ENCODE measurements at places on chromosomes 5 and 9.

GRCh38 chr5:111834926-111835599, 78.1 kb upstream of the NREP start:
- DNase-seq = no peak

DNA sequence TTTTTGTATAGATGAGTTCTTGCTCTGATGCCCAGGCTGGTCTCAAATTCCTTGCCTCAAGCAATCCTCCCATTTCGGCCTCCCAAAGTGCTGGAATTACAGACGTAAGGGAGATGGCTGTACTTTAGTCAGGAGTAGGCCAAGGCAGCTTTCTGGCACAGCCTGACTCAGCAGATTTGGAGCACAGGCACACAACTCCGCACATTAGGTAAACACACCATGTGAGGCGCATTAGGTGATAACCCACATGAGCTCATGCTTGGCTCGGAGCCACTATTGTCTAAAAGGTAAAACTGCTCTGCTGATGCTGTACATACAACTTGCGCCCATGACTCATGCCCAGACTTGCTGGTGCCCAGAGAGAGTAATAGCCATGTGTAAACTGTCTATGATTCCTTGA, 1157.9 kb downstream of the TAF11L14 start:
- no peak for DNase-seq

- DNase-seq = no peak
These were observed 6.7 kb downstream of the CDC37L1 start for GRCh38 chr9:4686112-4686511.

DNA sequence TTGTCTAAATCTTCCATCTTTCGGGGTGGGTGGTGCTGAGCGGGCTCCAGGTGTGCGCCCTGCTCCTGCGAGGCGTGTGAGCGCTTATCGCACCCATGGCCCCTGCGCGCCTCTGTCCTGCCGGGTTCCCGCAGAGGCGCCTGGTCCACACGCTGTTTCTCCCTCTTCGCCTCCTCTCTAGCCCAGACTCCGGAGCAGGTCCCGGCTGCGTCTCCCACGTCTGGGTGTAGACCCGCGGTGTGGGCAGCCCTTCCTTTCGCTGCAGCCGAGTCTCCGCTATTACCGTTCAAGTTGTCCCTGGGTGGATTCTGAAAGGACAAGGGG, 40.5 kb upstream of the PLEKHG4B start:
- DNase-seq = no peak

DNA sequence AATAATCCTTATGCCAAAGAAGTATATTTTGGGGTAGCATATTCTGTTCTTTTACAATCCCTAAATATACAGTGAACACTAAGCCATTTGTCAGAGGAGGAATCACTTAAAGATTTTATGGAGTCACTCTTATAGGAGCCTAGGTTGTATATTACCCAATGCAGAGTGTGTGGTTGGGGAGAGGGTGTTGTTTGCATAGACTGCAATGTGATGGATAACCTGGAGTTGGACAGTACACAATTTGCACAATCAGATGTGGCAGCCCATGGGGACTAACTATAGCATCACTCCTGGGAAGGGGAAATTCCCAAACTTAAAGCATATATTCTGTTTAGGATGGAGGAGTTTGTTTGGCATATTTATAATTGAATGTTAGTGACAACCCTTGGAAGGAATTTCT, 9.6 kb upstream of the NDFIP1 start:
- DNase-seq = no peak

DNA sequence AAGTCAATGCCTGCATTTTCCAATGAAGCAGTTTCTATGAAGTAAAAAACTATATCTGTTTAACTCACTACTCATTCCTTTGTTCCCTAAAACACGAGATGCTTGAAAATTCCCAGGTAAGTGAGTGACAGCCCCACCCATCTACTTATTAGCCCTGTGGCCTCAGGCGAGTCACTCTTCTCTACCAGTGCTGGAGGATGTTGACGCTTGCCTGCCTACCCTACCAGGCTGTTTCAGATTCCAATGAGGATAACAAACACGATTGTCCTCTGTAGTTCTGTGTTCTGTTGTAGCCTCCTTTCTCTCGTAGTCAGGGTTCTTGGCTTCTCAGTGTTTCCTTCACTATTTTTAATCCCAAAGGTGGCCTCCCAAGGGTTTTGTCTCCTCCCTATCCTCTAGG, 388.8 kb downstream of the KDM4C start:
- no peak for DNase-seq

GRCh38 chr9:34502891-34503290, 19.9 kb downstream of the ENHO start:
- no peak for DNase-seq

DNA sequence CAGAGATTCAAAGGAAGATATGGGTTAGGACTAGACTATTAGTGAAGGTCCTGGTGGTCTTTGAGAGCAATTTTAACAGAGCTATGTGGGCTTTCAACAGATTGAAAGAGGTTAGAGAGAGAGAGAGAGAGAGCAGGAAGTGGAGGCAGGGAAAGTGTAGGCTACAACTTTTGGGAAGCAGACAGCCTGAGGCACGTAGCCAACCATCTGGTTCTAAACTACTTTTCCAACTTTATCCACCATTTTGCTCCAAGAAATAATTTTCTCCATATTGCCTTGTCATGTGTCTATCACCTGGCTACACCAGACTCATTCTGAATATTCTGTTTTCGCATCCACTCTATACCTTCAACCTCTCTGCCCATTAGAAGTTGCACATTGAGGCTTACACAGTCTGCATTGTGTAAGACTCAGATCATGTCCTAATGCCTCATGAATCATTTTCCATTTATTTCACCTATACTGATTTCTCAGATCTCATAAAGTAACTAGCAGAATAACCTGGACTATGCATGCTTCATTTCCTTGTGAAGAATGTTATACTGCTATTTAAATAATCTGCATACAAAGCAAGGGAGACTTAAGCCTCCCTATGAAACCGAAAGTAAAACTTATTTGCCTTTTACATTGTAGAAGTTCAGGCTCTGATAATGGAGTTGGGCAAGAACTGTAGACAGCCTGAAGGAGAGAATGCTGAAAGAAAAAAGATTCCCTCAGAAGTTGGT, 235.6 kb downstream of the ELAVL2 start:
- DNase-seq = no peak

GRCh38 chr9:99129091-99129490, 24.2 kb downstream of the TGFBR1 start:
- DNase-seq = no peak

All from NCI-H1436 treated with DMSO at 0.1 percent for 48 hours (cell line).